ENCODE measurements at places on chromosomes 11 and 22. TPM values are rescaled to one million over a fixed set of nuclear protein-coding genes. Genes with fewer than 3 reads are reported as not detected.

Gene TTLL8
- not detected for polyA plus RNA-seq

Gene RAB39A
- polyA plus RNA-seq = 0.65 TPM

Gene MISFA
- 4.6 TPM for polyA plus RNA-seq

Gene C11orf91
- not detected for polyA plus RNA-seq
